ENCODE measurements at places on chromosomes 3 and 15.

GRCh38 chr15:96817900-96818299 is 487.4 kb downstream of the NR2F2 start:
- no peaks in the 10 kb centered on the region for H3K27me3 ChIP-seq
- no peak overlapping the region for H3K27ac ChIP-seq
- H3K36me3 ChIP-seq = no peaks in the 10 kb centered on the region
- no peaks in the 10 kb centered on the region for H3K4me1 ChIP-seq
- no peak overlapping the region for H3K4me3 ChIP-seq

DNA sequence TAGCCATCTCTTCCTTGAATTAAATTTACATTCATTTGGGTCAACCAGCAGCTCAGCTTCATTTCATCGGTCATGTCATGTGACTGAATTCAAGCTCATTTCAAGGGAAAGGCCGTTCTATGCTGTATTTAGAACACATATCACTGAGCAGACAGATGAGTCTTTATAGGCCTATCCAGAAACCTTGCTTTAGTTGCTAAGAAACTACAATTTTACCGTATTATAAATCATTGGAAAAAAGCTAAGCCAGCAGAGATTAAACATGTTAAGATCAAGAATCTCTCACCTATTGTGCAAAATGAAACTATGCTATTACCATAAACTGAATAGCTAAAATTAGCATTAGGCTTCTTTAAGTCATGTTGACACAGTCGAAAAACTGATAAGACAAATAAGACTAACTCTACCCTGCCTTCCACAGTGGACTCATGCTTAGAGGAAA is 2.2 kb downstream of the NPTN start:
- H3K27ac ChIP-seq = no peak overlapping the region
- no peak for DNase-seq
- peaks cover 2% of the 10 kb centered on the region for H3K4me1 ChIP-seq
- H3K36me3 ChIP-seq = no peaks in the 10 kb centered on the region
- no peak overlapping the region for H3K4me3 ChIP-seq

GRCh38 chr3:124664804-124665203 is 65.4 kb upstream of the UMPS start:
- no peaks in the 10 kb centered on the region for H3K27me3 ChIP-seq
- no peaks in the 10 kb centered on the region for H3K36me3 ChIP-seq
- no peak for DNase-seq
- no peak overlapping the region for H3K4me3 ChIP-seq
- H3K4me1 ChIP-seq = no peaks in the 10 kb centered on the region

DNA sequence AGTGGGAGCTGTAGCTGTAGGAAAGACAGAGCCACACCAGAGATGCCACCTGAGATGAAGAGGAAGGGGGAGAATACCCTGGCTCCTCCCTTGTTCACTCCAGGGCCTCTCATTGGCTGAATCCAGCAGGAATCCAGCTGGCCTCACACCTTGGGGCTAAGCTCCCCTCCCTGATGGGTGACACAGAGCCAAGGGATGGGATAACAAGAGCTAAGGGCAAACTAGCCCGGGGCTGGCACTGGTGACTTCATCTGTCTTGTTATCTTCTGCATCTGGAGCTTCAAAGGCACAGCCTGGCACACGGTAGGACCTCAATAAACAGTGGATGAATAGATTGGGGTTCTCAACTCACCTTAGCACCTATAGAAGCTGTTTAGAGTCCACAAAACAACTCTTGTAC is 13.8 kb upstream of the GATA2 start:
- no peak overlapping the region for H3K4me3 ChIP-seq
- no peak overlapping the region for H3K27ac ChIP-seq
- no peaks in the 10 kb centered on the region for H3K36me3 ChIP-seq
- H3K27me3 ChIP-seq = no peaks in the 10 kb centered on the region
- no peak for DNase-seq
- H3K4me1 ChIP-seq = no peaks in the 10 kb centered on the region

DNA sequence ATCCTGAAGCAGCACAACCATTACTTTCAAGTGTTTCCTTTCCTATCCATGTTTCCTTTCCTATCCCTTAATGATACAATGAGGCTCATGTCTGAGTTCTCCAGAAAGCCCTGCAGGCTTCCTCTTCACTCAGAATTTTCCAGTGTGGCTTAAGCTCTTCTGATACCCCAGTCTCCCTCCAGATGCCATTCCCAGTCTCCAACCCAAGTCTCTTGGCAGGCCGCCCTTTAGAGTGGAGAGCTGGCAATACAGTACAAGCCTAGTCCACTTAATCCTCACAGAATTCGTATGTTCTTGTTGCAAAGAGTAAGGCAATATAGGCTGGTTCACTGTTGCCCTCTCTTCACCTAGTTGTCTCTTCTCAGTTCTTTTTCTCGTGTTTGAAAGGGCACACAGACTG is 503.9 kb upstream of the MDFIC2 start:
- no peak for DNase-seq
- H3K27me3 ChIP-seq = no peaks in the 10 kb centered on the region
- H3K36me3 ChIP-seq = no peaks in the 10 kb centered on the region
- no peaks in the 10 kb centered on the region for H3K4me1 ChIP-seq

DNA sequence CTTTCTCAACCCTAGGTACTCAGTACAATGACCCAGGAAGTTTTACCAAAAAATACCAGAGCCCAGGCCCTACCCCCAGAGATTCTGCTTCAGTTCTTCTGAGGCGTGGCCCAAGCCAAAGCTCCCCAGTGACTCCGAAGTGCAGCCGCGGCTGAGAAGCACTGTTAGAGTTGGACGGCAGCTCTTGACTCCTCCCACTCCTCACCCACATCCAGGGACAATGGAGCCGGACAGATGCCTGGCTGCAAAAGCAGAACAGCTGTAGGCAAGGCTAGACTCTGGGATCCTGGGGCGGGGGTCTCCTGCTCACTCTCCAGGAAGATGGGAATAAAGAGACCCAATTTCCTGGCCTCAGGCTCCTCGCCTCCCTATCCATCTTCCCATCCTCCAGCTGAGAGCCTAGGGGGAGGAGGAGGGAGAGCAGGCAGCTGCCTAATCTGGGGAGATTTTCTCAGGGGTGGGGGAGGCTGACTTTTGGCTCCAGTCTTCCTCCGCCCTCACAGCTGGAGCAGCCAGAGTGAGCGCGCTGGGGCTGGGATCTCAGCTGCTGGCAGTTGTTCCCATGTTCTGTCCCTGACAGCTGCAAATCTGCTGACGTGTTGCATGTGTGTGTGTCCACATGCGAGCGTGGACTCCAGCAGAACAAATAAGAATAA is 223.8 kb downstream of the OPA1 start:
- H3K27me3 ChIP-seq = no peaks in the 10 kb centered on the region
- DNase-seq = peak; percentile 75
- no peak overlapping the region for H3K27ac ChIP-seq
- peaks cover 34% of the 10 kb centered on the region for H3K4me1 ChIP-seq
- H3K4me3 ChIP-seq = no peak overlapping the region

GRCh38 chr3:172814738-172815137 is 64.2 kb downstream of the ECT2 start:
- no peak overlapping the region for H3K27ac ChIP-seq
- no peaks in the 10 kb centered on the region for H3K27me3 ChIP-seq
- H3K36me3 ChIP-seq = peaks cover 2% of the 10 kb centered on the region
- H3K4me1 ChIP-seq = no peaks in the 10 kb centered on the region
- no peak overlapping the region for H3K4me3 ChIP-seq

- no peaks in the 10 kb centered on the region for H3K27me3 ChIP-seq
- peak; percentile 41 for DNase-seq
- no peaks in the 10 kb centered on the region for H3K36me3 ChIP-seq
- peaks cover 6% of the 10 kb centered on the region for H3K4me1 ChIP-seq
- H3K4me3 ChIP-seq = no peak overlapping the region
Measured at GRCh38 chr15:85897895-85898717, 103.4 kb upstream of the KLHL25 start.

DNA sequence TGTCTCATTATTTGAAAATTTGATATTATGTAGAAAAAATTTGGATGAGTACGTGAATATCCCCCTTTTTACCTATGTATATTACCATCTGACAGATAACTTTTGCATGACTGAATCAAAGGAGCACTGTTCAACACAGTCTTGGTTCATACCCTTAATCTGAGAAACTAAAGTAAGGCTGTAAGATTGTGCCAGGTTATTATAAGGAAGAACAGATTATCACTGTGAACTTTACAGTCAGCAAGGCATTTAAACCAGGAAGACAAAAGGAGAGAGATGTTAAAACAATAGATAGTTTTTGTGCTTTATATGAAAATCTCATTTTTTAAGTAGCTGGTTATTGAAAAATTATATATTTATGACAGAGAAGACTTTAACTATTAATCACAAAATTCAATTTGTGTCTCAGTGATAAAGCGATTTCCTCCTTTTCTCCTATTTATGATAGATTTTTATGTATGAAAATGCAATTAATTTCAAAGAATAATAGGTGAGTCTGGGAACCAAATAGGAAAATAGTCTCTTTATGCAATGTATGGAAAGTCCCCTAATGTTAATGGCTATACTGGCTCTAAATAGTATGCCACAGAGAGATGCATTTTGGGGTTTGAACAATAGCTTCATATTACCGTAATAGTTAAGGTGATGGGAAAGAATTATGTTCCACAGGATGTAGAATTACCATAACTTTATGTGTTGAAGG is 33.4 kb downstream of the PLCL2 start:
- H3K4me3 ChIP-seq = no peak overlapping the region
- peaks cover 2% of the 10 kb centered on the region for H3K4me1 ChIP-seq
- H3K27ac ChIP-seq = no peak overlapping the region
- DNase-seq = no peak
- no peaks in the 10 kb centered on the region for H3K27me3 ChIP-seq

GRCh38 chr3:178270838-178271237 is 265.4 kb upstream of the KCNMB2 start:
- no peaks in the 10 kb centered on the region for H3K4me1 ChIP-seq
- H3K4me3 ChIP-seq = no peak overlapping the region
- H3K27me3 ChIP-seq = no peaks in the 10 kb centered on the region
- H3K36me3 ChIP-seq = no peaks in the 10 kb centered on the region
- DNase-seq = no peak
- no peak overlapping the region for H3K27ac ChIP-seq

DNA sequence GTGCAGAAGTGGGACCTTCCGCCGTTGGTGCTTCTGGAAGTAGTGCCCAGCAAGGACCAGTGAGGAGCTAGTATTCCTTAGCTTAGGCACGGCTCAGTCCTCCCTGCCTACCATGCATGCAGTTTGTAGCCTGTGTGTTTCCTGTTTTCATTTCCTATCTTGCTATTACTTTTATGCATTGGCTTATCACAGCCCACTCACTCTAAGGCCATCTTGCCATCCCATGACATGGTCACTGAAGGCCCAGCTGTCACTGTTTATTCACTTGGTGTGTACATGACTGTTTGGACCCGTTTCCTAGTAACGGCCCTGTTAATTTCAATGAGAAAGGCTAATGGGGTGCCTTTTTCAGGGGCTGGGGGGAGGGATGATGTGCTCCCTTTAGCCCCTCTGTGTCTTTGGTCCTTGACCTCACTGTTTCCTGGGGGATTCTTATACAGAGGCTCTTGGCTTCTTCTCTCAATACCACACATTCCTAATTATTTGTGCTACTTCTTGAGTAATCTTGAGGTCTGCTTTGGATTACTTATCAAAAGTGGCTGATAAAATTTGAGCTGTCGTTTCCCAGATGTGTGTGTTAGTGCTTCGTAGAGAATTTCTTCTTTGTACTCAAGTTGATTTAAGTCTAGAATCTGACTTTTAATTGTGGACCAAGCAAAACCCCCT is 24.5 kb upstream of the TRAK1 start:
- no peak overlapping the region for H3K4me3 ChIP-seq
- H3K27me3 ChIP-seq = no peaks in the 10 kb centered on the region
- H3K27ac ChIP-seq = no peak overlapping the region
- peaks cover 6% of the 10 kb centered on the region for H3K4me1 ChIP-seq

GRCh38 chr3:38606561-38606960 is 42.9 kb downstream of the SCN5A start:
- H3K27ac ChIP-seq = no peak overlapping the region
- H3K4me3 ChIP-seq = no peak overlapping the region
- H3K4me1 ChIP-seq = no peaks in the 10 kb centered on the region

GRCh38 chr3:124094496-124094895 is 102.6 kb upstream of the ROPN1 start:
- H3K4me1 ChIP-seq = no peaks in the 10 kb centered on the region
- no peak overlapping the region for H3K4me3 ChIP-seq
- no peaks in the 10 kb centered on the region for H3K27me3 ChIP-seq
- H3K36me3 ChIP-seq = no peaks in the 10 kb centered on the region

GRCh38 chr3:138366006-138366759 is 17.8 kb downstream of the MRAS start:
- no peak overlapping the region for H3K4me3 ChIP-seq
- H3K27me3 ChIP-seq = no peaks in the 10 kb centered on the region
- H3K27ac ChIP-seq = no peak overlapping the region
- no peaks in the 10 kb centered on the region for H3K36me3 ChIP-seq

DNA sequence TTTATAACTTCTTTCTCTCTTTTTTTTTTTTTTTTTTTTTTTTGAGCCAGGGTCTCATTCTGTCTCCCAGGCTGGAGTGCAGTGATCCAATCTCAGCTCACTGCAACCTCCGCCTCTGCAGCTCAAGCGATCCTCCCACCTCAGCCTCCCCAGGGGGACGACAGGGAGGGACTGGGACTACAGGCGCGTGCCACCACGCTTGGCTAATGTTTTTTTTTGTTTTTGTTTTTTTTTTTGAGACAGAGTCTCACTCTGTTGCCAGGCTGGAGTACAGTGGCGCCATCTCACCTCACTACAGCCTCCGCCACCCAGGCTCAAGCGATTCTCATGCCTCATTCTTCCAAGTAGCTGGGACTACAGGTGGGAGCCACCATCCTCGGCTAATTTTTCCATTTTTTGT is 17.7 kb upstream of the PRKCI start:
- no peak for DNase-seq
- H3K4me1 ChIP-seq = no peaks in the 10 kb centered on the region
- H3K36me3 ChIP-seq = no peaks in the 10 kb centered on the region

DNA sequence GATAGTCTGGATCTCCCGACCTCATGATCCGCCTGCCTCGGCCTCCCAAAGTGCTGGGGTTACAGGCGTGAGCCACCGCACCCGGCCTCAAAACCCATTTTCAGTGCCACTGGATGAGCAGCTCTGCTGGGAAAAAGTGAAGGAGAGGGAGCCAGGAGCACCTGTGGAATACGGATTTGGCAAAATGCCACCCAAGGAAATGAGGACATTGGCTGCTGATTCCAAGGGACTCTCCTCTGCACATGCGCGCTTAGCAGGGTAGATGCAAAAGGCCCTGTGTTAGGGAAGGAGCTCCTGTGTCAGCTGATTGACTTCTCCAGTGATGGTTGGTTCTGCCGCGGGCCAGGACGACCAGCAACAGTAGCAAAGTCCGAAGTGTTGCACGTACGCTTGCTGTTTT is 43.4 kb upstream of the IGF1R start:
- H3K4me3 ChIP-seq = no peak overlapping the region
- H3K27me3 ChIP-seq = no peaks in the 10 kb centered on the region
- no peaks in the 10 kb centered on the region for H3K36me3 ChIP-seq

GRCh38 chr3:177196008-177196455 is 1.2 kb downstream of the TBL1XR1 start:
- H3K4me1 ChIP-seq = peaks cover 1% of the 10 kb centered on the region
- no peaks in the 10 kb centered on the region for H3K27me3 ChIP-seq
- H3K4me3 ChIP-seq = peak overlapping the region; percentile 97
- H3K27ac ChIP-seq = no peak overlapping the region
- no peak for DNase-seq
- H3K36me3 ChIP-seq = no peaks in the 10 kb centered on the region
